Renal cortical epithelial cell (primary cell): ENCODE measurements at places on chromosomes 11 and 22. TPM values are rescaled to one million over a fixed set of nuclear protein-coding genes. Genes with fewer than 3 reads are reported as not detected.

- DNase-seq = no peak
Observed at GRCh38 chr22:41885516-41885915, 29.4 kb downstream of the SHISA8 start.

DNA sequence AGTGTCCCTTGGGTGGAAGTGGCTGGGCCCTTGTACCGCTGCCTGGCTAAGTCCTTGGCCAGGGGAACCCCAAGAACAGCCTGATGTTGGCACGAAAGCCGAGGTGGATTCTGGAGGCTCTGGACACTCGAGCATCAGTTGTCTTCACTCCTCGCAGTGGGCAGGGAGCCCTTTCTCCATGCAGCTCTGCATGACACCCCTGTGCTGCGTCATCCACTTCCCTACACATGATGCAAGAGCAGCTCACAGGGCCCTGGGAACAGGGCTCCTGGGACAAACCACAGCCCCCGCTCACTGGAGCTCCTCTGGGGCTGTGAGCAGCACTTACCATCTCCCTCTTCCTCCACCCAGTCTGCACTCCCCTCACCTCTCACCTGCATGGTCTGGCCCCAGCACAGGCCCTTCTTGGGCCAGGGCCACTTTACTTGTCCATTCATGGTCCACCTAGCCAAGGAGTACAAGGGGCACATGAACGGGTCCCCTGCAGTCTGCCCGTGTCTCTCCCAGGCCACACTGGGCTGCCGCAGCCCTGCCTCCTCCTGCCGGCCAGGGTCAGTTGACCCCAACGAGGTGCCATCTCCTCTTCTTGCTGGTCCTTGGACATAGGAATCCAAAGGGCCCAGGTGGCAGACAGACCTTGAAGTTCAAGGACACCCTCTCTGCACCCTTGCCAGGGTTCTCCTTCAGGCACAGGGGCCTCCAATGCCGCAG lies 66.5 kb downstream of the IGF2 start:
- no peak for DNase-seq

DNA sequence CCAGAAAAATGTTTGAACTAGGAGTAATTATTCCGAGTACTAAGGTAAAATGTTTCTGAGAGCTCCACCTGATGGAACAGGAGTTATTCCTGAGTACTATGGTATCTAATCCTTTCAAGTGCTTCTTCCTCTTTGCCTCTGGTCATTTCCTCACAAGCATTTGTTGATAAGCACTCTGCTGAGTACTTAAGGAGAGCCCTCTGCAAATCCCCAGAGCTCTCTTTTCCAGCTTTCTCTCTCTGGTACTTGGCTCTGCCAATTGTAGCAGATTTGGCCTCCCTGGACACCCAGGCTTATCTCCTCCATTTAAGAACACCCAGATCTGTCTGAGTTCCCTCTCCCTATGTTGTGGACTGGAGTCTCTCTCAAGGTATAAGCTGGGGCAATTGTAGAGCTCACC lies 457.0 kb downstream of the MN1 start:
- DNase-seq = no peak

- no peak for DNase-seq
Observed at GRCh38 chr11:76658231-76658630, 12.3 kb downstream of the LRRC32 start.

GRCh38 chr11:119316016-119316728 lies 758 bp downstream of the MCAM start:
- peak; percentile 19 for DNase-seq

- no peak for DNase-seq
Observed at GRCh38 chr22:24001314-24001713, 3.9 kb downstream of the GSTT4 start.

Gene CSNK2A3
- total RNA-seq = 2.4 and 3.1 TPM in 2 replicates

Gene LRRC74B
- total RNA-seq = not detected in 2 replicates

GRCh38 chr11:112453601-112454577 lies 193.2 kb upstream of the PLET1 start:
- peak; percentile 50 for DNase-seq

DNA sequence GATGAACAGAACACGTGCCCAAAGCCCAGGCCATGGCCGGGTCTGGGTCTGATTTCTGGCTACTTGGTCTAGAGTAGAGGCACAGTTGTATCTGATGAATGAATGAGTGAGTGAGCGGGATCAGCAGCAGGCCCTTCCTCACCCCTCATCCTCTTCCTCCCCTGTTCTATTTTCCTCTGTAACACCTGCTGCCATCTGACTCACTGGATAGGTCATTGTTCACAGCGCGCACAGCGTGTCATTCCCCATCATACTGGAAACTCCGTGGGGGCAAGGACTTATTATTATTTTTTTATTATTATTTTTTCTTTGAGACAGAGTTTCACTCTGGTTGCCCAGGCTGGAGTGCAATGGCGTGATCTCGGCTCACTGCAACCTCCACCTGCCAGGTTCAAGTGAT lies 13.9 kb downstream of the NCF4 start:
- DNase-seq = no peak

Gene OR8B4
- total RNA-seq = not detected in 2 replicates

GRCh38 chr11:95559899-95560298 lies 229.7 kb downstream of the FAM76B start:
- no peak for DNase-seq

- DNase-seq = no peak
Observed at GRCh38 chr11:12952094-12952493, 57.0 kb upstream of the RASSF10 start.

DNA sequence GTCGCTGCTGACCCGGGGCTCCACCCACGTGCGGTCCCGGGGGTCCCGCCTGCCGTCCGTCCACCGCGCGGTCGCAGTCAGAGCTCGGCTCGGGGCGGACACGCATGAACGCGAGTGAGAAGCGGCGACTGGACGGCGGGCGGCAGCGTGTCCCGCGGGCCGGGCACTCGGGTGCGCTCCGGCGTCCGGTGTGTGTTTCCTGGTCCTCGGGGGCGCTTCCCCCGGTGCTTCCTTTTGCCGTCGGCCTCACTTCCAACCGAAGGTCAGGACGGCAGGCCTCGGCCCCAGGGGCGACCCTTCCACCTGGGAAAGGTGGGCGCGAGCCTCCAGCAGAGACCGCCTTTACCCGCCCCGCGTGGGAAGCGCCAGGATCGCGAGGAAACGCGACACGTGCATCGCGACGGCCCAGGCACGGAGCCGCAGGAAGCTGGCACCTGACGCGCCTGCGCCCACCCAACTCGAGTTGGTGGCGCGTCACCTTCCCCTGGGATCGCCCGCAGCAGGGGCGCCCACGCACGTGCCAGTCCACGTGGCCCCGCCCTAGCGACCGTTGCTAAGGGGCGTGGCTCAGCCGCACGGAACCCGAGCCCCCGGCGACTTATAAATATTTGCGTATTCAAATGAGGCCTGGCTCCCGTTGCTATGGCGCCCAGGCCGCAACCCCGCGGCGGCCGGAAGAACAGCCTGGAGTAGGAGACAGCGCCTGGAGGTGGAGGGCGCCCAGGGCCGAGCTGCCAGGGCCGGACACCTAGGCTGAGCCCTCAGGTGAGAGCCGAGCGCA lies at the start of gene LRRC56:
Gene LRRC56, plus strand, starts transcription at position 687 of the 781 bp plus-strand sequence. CDS start 3,158 bp downstream, outside the sequence.
- peak; percentile 67 for DNase-seq

GRCh38 chr11:12441231-12441861 lies 64.0 kb downstream of the PARVA start:
- DNase-seq = no peak

Gene DGCR6L
- 28.1 and 39.8 TPM in 2 replicates for total RNA-seq

GRCh38 chr11:68749229-68750123 lies 1.8 kb downstream of the TESMIN start:
- DNase-seq = no peak

- peak; percentile 75 for DNase-seq
Observed at GRCh38 chr11:86940122-86940777, 14.9 kb downstream of the FZD4 start.

Gene FXYD6
- total RNA-seq = 0.20 and 1.0 TPM in 2 replicates

DNA sequence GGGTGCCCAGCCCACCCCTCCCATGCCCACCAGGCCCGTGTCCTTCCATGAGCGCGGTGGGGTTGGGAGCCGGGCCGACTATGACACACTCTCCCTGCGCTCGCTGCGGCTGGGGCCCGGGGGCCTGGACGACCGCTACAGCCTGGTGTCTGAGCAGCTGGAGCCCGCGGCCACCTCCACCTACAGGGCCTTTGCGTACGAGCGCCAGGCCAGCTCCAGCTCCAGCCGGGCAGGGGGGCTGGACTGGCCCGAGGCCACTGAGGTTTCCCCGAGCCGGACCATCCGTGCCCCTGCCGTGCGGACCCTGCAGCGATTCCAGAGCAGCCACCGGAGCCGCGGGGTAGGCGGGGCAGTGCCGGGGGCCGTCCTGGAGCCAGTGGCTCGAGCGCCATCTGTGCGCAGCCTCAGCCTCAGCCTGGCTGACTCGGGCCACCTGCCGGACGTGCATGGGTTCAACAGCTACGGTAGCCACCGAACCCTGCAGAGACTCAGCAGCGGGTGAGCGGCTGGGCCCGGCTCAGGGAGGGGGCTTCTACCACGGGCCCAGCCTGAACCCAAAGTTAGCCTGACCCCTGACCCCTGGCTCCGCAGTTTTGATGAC lies 3.0 kb downstream of the PKP3 start:
- DNase-seq = peak; percentile 45

DNA sequence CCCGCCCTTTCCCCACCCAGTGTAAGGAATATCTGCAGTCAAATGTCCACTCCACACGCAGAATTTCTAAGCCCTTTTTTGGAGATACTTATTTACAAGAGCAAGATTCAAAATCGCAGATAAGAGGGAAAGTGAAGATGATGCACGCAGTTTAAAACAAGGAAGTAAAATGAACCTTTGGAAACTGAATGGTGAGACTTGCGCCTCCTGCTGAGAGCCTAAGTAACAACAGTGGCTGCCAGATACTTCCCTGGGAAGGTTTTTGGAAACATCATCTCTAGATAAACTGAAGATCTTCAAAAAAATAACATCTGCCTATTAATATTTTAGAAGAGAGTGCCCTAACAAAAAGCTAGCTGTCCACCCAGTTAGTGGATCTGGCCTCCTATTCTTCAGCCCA lies 963.1 kb upstream of the FAT3 start:
- no peak for DNase-seq

GRCh38 chr11:67435727-67436458 lies 1.6 kb downstream of the PTPRCAP start:
- DNase-seq = no peak

DNA sequence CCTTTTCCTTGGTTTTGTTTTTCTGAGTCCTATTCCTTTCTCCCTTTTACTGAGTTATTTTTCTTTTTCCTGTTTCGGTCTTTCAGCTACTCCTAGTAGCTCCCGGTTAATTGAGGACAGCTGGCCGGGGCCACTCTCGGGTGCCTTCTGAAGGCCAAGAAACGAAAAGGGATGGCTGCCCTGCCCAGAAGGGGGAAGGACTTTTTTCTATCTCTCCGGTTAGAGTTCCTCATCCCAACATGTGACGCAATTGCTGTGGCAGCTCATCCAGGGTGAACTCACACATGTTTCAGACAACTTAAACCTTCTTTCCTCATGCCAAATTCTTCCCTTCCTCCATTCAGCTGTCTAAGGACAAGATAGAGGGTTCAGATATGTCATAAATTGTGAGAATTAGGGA lies 83.6 kb downstream of the PIWIL4 start:
- DNase-seq = no peak

GRCh38 chr11:78972590-78972989 lies 397.9 kb upstream of the NARS2 start:
- DNase-seq = no peak

DNA sequence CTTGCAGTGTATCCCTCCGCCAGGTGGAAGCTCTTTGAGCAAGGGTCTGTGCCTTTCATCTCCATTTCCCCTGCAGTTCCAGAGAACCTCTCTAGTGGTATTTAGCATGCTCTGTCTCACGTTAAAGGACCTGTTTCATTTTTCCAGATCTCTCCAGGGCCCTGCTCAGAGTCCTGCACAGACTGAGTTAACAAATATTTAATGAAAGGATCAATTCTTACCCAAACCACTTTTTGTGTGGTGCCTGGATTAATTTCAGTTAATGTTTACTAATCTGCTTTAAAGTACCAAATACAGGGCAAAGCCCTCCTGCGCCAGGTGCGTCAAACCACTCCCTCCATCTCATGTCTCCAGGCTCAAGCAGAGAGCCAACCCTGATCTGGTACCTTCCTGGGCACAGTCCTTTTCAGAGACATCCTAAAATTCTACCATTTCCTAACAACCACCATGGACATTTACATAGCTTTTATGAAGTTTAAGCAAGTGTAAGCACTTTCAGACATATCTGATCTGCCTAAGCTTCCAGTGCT lies 18.7 kb upstream of the ACER3 start:
- DNase-seq = no peak

Gene VPREB3
- total RNA-seq = not detected in 2 replicates

- DNase-seq = peak; percentile 61
Observed at GRCh38 chr11:62612366-62613290, at the start of the genes EML3 and ROM1. EML3 (minus strand) TSS chr11:62612775; CDS start chr11:62612457, 318 bp downstream. ROM1 (plus strand) TSS chr11:62613257; CDS start chr11:62613282, 25 bp downstream.

DNA sequence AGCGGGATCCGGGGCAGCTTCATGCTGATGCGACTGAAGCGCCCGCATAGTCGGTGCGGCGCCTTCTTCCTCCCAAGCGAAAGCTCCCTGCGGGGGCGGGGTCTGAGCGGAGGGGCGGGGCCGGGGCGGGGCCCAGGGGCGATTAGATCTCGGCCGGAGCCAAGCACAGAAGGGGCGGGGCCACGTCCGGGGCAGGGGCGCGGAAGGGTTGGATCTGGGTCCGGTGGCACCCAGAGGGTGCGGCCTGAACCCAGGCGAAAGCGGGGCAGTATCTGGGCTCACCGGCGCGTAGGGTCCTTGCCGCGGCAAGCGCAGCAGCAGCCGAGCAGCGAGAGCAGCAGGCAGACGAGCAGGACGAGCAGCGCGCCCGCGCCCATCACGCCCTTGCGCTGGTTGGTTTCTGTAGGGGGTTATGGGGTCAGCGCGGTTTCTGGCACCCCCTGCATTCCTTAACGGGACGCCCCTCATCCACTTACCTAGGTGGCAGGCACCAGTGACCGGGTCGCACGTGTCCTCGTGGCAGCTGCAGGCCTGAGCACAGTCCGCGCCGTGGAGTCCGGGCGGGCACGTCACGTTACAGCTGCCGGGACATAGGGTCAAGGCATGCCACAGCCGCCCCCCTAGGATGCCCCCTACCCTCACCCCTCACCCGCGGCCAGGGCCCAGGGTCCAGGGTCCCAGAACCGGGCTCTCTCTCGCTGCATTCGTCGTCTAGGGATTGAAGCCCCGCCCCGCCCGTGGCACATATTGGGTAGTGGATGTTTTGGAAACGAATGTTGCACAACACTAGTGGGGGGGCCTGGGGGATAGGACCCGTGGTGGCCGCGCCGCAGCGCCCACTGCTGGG lies 8.1 kb downstream of the SCARF2 start:
- DNase-seq = no peak

GRCh38 chr11:110886288-110886970 lies 174.2 kb upstream of the ARHGAP20 start:
- DNase-seq = no peak

DNA sequence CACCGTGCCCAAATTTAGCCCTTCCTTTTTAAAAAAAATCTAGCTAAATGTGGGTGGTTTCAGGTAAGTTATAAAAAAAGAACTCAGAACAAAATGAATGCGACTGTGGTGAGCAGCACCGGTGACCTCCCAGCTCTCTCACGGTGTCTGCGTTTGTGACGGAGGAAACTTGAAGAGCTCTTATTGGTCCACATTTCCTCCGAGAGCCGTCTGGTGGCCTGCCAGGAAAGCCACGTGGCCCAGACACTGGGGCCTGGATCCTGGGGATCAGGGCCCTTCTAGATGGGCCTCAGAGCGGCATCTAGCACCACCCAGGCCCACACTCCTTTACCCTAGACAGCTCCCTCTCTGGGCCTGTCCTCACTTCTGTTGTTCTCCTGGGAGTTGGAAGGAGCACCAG lies 39.5 kb downstream of the B3GAT1 start:
- DNase-seq = no peak
